ENCODE measurements at places on chromosomes 3 and 15.

DNA sequence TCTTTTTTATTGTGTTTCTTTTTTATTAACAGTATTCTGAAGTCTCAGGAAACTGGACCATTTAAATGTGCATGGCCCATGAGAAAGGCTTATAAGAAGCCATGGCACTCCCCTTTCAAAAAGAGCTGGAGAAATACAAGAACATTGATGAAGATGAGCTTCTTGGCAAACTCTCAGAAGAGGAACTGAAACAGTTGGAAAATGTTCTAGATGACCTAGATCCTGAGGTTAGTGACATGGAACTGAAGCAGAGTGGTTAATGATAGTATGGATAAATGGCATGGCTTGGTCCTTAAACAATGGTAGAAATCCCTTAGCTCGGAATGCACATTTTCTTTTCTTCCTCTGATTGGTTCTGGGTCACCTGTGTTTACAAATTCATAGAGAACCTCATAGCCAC is 14.9 kb downstream of the TMOD2 start:
- no peak for DNase-seq

GRCh38 chr3:141193066-141193830 is 38.4 kb upstream of the PXYLP1 start:
- DNase-seq: no peak

GRCh38 chr3:37243820-37244748 is 69.7 kb upstream of the LRRFIP2 start:
- peak; percentile 34 for DNase-seq

DNA sequence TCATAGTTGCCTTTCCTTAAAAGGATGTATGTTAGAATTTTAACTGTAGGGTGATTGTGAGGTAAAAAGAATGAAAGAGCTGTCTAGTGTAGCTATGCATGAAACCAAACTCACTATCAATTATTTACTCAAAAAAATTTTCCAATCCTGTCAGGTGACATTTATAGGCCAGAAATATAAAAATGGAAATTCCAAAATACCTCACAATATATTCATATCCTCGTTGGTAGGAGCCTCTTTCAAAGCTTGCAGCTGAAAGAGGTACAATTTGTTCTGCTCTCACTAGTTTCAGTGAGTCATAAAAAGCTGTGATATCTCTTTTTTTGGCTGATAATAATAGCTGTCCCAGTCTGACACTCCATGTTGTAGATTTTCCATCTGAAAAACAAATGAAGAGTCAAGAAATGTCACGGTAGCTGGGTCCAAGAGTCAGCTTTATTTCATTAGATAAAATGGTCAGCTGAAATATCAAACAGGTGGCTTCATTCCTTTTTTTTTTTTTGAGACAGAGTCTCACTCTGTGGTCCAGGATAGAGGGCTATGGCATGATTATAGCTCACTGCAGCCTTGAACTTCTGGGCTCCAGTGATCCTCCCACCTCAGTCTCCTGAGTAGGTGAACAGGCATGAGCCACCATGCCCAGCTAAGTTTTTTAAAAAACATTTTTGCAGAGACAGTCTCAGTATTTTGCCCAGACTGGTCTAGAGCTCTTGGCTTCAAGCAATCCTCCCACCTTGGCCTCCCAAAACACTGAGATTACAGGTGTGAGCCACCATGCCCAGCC is 50.8 kb upstream of the XRN1 start:
- DNase-seq: no peak

DNA sequence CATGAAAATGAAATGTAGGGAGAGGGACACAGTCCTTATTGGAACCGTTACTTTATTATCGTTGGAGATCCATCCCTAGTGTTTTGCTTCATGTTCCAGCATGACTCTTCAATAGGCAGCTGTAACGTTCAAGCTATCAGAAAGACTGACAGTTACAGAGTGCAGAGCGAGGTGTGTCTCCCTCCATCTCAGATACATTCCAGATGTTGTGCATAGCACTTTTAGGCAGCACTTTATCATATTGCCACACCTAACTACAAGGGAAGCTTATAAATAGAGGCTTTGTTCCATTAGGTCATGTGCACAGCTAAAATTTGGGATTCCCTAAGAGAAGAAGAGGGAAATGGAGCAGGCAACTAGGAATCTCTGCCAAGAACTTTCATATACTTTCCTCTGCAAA is 1009.6 kb downstream of the ROBO2 start:
- DNase-seq: no peak

DNA sequence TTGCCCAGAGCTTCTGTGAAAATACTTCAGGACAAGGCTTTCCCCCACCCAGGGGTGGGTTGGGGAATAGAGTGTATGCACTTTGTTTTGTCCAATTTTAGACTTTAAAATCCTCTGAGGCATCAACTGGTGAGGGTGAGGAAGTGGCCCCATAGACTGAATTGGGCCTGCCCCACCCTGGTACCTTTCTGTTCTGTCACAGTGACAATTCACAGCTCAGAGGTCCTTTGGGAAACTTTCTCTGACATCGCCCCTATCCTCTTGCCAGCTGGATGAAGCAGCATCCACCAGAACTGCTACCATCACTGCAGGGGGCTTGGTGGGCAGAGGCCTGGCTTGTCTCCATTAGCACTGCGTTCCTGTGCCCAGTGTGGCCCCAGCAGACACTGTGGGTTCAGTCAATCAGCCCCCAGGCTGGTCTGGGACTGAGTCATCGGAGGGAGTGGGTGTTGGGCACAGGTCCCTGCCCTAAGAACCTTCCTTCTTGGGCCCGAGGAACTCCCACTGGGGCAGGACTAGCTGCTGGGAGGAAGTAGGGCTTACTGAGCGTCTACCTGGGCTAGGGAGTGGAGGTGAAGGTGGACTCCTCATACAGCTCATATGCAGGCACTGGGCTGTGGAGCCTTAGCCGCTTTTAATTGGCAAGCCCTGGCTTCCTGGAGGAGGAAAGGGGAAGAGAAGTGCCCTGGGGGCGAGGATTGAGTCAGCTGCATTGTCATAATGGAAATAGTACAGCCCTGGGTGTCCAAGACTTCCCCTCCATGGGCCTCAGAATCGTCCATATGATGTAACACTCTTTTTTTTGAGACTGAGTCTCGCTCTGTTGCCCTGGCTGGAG is 1.5 kb upstream of the PPM1M start:
- DNase-seq: peak; percentile 46

DNA sequence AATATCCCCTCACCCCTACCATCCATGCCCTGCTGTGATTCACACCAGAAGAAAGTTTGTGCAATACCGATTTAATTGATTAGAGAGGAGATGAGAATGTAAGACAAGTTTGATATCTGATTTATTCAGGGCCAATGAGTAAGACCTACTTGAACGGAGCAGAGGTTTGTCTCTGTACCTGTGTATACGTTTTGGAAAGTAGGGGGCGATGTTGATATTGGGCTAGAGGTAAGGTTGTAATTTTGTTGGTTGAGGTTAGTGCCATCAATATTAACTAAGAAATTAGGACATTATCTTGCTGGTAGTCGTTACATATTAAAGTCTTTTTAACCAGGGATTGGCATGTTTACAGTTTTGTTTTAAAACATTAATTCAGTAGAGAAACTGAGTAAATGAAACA is 20.5 kb downstream of the EAF2 start:
- no peak for DNase-seq

DNA sequence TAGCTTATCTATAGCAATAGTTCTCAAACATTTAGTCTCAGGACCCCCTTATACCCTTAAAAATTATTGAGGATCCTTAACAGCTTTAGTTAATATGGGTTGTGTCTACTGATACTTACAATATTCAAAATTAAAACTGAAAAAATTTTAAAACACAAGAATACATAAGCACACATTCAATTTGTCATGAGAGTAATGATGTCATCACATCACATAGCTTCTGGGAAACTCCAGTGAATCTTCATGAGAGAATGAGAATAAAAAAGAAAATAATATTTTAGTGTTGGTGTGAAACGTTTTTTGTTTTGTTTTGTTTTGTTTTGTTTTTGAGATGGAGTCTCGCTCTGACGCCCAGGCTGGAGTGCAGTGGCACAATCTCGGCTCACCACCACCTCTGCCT is 25.2 kb upstream of the ACP3 start:
- DNase-seq: no peak

DNA sequence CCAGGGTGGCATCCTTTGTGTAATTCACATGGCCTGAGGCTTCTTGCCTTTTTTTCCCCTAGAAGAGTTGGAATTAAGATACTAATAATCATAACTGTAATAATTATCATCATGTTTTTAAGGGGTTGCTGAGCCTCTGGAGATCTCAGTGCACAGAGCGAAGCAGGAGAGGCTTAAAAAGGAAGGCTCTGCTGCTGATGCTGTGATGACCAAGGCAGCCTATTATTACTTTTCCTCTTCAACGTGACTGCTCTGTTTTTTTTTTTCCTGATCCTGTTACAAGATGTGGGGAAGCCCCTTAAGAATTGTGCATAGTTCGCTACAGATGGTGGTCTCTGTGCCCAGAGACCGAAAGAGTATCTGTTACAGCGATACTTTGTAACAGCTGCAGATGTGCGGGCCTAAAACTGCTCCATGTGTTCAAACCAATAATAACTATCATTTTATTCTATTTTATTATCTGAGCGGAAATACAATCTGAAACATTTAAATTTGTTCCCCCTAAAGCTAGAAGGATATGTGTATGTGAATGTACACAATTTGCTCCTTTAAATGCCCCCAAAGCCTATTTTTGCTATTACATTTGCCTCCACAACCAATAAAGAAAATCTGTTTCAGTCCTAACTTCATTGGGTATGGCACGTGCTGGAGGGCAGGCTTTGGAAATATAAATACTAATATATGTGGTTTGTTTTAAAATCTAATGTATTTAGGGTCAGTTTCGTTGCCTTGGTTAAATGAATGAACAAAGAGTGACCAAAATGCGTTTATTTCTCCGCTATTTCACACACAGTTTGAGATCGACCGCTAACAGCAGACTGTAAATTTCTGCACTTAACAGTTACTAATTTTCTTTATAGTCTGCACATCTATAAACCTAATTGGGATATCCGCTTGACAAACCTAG is 4.6 kb downstream of the SHOX2 start:
- DNase-seq: no peak

DNA sequence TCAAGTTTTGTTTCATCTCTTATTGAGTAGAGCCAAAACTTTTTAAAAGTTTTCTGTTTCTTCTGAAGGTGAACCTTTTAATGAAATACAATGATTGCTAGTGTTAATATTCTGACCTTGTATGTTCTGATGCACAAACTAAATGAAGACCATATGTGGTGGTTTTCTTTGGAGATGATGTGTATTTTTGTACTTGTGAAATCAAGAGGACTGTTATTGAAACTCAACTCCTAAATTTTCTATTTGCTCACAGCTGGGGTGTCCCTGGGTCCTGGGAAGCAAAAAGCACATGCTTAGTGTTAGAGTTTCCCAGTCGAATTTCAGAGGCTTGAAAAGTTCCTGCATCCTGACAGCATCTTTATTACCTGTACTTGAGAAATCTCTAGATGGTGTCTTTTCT is 1185.8 kb upstream of the ALCAM start:
- no peak for DNase-seq

DNA sequence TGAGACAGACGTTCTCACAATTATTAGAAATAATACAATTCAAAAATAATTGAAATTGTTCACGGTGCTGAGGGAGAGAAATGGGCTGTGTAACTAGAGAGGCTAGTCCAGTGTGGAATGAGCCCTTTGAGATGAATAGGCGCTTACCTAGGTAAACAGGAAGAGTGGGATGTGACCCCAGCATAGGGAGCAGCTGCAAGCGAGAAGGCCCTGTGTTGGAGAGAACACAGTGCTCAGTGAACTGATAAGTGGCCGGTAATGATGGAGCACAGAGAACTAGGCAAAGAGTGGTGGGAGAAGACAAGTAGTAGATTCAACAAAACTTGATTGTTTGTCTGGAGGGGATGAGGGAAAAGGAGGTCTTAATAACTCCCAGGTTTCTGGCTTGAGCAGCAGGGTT is 103.9 kb downstream of the HCN4 start:
- DNase-seq: no peak

GRCh38 chr3:170309046-170309445 is 48.5 kb upstream of the SKIL start:
- no peak for DNase-seq

GRCh38 chr15:91855684-91856489 is 2.4 kb downstream of the SLCO3A1 start:
- DNase-seq: no peak

GRCh38 chr15:101183226-101183930 is 68.5 kb downstream of the CHSY1 start:
- DNase-seq: no peak

DNA sequence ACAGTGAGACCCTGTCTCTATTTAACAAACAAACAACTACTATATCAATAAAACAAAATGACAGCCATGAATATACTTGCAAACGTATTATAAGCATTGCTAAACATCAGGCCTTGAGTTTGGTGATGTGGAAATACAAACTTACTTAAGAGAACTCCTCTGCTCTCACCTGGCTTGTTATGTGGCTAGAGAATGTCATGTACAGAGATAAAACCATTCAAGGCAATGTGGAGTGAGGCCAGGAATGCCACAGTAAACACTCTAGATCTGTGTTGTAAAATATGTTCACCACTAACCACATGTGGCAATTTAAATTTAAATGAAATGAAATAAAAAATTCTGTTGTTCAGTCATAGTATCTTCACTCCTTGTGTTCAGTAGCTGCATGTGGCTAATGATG is 22.7 kb upstream of the RARB start:
- DNase-seq: no peak

GRCh38 chr3:24503616-24504113 is 9.0 kb upstream of the THRB start:
- no peak for DNase-seq

Measured in stimulated activated CD4-positive, alpha-beta T cell treated with anti-CD3 and anti-CD28 coated beads, Interleukin-4, amount 100 ng/mL, for 4 hours (primary cell).